Stimulated activated CD4-positive, alpha-beta T cell treated with anti-CD3 and anti-CD28 coated beads, Interleukin-2, amount 100 ng/mL, for 48 hours (primary cell): ENCODE measurements at places on chromosomes 6 and 20.

DNA sequence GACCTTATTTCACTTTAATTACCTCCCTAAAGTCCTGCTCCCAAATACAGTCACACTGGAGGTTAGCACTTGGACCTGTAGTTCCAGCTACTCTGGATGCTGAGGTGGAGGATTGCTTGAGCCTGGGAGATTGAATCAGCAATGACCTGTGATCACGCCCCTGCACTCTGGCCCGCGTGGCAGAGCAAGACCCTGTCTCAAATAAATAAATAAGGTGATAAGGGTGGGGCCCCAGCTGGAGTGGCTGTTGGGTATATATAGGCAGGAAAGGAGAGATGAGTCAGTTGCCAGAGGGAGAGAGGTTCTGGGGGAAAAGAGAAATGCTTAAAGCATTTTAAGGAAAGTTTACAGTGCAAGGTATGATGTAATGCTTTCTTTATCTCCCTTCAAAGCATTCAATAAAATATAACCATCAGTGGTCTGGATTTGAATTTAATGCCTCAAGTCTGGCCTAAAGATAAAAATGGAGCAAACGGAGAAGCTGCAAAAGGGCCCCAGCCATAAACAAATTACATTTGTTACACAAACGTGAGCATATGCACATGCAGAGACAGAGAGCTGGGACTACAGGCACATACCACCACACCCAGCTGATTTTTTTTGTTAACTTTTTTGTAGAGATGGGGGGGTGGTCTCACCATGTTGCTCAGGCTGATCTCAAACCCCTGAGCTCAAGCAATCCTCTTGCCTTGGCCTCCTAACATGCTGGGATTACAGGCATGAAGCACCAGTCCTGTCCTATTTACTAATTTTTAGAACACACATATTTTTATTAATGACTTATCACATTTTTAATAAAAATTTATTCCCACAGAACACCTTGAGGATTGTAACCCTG is 6.1 kb upstream of the PM20D2 start:
- no peak for DNase-seq

GRCh38 chr6:124947971-124948451 is 14.2 kb upstream of the RNF217 start:
- DNase-seq, result no peak

GRCh38 chr6:27771235-27771634 is 141.0 kb downstream of the OR2B2 start:
- DNase-seq, result no peak

- DNase-seq, result no peak
Observed at GRCh38 chr6:157991067-157991432, 9.4 kb downstream of the SYNJ2 start.

DNA sequence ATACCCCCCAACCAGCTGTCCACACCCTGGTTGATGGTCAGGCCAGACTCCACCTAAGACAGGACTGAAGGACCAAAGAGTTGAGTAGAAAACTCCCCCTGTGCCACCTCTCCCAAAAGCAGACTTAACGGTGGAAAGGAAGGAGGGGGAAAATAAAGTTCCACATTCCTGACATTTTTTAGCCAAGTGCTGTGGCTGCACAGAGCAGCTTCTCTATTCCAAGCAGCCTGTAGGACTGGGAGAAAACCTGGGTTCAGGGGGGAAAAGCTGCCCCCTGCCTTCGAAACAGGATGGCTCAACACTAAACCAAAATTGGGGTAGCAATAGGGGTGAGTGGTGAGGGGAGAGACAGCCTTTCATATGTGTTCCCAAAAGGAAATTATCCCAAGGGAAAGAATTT is 3.6 kb downstream of the TRAM2 start:
- no peak for DNase-seq

DNA sequence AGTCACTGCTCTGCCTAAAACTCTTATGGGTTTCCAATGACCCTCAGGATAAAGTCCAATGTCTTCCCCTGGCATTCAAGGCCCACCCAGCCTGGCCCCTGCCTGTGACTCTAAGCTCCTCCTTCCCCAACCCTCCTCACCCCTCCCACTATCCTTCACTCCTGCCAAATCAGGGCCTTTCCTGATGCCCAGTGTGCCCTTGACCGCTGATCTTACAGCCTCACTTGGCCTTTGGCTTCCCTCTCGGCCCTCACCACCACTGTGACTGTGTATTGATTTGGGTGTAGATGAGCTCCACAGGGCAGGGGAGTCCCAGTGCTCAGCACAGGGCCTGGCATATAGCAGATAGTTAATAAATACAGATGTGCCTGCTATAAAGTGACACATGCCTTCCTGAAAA is 115.7 kb downstream of the TOX2 start:
- DNase-seq, result no peak

- DNase-seq, result no peak
Observed at GRCh38 chr6:13290335-13290734, 38.0 kb downstream of the TBC1D7 start.

GRCh38 chr20:49845060-49845459 is 32.4 kb downstream of the SLC9A8 start:
- no peak for DNase-seq

DNA sequence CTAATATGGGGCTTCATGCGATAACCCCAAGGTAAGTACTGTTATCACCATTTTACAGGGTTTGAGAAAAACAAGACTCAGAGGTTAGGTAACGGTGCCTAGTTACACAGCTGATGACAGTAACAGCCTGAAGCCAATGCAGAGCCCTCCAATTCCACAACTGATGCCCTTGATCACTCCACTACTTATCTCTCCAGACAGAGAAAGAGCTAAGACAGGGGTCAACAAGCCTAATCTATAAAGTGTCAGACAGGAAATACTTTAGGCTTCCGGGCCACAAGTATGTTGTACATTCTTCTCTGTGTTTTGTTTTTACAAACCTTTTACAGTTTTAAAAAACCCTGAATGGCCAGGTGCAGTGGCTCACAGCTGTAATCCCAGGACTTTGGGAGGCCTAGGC is 50.9 kb downstream of the MAP7 start:
- no peak for DNase-seq

- DNase-seq, result no peak
Observed at GRCh38 chr6:161199850-161200249, 74.0 kb downstream of the AGPAT4 start.

DNA sequence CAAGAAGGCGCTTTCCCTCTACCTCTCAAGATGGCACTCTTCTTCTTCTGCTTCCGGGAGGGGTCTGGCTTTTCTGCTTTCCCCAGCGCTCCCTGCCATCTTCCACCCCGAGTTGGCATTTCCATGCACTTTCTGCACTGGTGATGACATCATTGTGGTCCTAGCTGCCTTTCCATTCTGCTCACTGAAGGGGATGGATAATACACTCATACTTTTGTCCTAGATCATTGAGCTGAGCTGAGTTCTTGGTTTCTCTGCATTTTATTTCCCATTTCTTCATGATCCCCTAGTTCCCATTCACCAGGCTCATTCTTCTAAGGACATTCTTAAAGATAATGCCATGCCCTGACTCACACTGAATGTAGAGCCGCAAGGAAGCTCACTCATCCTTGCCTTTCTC is 96.7 kb downstream of the EDN1 start:
- no peak for DNase-seq

GRCh38 chr6:26162399-26162798 is 75.2 kb downstream of the HFE start:
- no peak for DNase-seq

GRCh38 chr6:29733057-29733456 is 9.8 kb downstream of the HLA-F start:
- DNase-seq, result no peak

DNA sequence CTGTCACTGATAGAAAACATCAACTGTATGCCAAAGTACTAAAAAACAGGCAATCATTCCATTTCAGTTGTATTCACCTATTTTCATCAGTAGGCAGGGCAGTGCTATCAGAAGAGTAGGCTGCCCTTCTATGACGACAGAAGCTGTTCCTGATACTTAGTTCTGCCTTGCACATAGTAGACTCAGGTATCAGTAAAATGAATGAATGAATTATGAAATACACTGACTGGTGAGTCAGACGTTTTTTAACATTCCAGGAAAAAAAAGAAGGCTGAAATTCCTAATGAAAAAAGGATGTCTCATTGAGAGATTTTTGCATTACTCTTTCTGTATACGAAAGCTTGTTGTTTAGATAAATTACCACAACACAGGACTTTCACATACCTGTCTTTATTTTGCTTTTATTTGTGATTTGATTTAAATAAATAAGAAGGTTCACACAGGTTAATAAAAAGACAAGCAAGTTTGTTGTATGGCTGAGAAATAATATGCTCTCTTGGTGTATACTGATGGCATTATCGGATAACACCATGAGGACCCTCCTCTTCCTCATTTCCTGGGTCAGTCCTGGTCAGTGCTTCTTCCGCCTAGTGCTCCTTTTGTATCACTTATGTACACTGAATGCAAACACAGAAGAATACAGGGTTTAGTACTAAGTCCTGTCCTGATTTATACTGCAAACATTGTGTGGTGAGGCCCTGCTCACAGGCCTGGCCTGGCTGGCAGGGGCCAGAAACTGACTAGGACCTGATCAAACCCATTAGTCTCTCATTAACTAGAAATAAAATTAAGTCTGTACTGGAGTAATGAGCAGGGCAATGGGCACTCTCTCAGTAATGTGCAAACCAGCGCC is 39.4 kb upstream of the SPDEF start:
- DNase-seq, result no peak

DNA sequence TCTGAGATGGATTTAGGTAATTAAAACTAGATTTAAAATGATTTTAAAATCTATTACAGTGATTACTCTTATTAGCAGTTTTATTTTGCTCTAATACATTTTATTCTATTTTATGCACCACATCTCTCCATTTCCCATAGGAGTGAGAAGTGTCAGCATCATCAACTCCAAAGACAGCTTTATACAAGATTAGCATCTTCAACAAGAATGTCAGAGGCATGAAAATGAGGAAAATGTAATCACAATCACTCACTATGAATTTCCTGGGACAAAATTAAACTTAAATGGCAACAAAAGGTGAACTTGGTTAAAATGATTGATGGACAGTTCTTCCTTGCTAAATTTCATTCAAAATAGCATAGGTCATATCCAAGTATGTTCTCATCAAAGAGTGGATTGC is 19.8 kb downstream of the HDGFL1 start:
- DNase-seq, result no peak

- DNase-seq, result no peak
Observed at GRCh38 chr20:50514750-50515149, 4.6 kb downstream of the PTPN1 start.

DNA sequence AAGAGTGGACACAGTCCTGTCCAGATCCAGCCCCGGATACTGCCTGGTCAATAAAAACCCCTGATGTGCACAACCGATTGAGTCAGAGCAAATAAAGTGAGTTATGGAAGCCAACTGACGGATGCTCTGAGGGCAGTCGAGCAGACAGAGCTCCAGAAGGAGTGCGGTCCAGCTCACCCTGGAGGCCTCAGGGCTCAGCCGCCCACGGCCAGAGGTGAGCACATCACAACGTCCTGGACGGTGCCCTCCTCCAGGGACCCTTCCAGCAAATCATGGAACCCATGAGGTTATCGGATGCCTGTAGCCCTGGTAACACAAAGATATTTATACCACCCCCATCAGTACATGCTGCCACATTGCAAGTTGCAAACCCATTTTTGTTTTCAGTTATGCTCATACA is 44.0 kb upstream of the SMOC2 start:
- DNase-seq, result no peak

- DNase-seq, result no peak
Observed at GRCh38 chr6:139666284-139666683, 291.8 kb upstream of the CITED2 start.
